ENCODE measurements at places on chromosomes 3 and 15.

- DNase-seq = no peak
These were observed 67.6 kb downstream of the HES1 start for GRCh38 chr3:194203482-194204041.

DNA sequence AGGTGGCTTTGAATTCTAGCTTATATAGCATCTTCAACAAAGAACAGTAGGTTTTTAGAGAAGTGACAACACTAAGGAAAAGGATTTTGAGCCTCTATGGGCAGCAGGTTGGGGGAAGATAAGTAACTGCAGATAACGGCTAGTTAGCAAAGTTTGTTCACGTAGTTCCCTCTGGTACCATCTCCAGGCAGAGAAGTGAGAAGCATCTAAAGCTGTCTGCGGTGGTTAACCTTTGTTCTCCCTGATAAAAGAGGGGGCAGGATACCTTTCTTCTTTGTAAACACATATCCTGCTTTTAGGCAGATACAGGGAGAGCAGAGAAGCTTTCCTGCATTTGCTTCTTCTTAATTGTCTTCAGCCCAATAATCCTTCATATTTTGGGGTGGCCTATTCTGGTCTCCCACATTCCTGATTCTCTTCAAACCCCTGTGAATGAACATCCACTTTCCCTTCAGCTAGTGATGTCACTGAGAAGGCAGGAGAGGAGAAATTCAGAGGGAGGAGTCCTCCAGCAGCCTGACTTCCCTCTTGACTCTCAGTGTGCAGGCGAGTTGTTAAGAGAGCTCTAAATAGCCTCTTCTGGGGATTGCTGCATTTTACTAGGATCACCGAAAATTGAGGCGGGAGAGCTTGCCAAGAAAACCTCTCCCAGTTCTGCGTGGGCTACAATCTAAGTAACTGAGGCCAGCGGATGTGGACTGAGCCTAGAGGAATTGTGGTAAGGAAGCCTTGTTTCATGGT lies 393.7 kb upstream of the C2CD4B start:
- no peak for DNase-seq

DNA sequence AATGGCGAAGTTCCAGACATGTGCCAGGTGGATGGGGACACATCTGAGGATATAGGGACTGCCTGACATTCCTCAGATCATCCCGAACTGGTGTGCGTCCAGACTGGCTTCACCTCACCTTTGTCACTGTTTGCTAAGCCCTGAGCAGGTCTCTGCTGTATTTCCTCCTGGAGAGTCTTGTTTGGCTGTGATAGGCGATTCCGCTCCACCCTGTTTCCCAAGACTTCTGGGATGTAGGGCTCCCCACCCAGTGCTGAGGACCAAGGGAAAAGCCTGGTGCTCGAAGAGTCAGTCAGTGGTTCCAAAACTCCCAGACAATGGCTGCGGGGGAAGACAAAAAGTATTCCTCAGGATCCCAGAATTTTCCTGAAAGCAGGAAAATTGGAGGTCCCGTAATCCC lies 11.1 kb upstream of the FURIN start:
- no peak for DNase-seq

- no peak for DNase-seq
These were observed 82.5 kb downstream of the KLF13 start for GRCh38 chr15:31409171-31409570.
